ENCODE measurements at places on chromosomes 16 and 17. TPM values are rescaled to one million over a fixed set of nuclear protein-coding genes. Genes with fewer than 3 reads are reported as not detected.

- no peak for DNase-seq
Measured at GRCh38 chr16:2149630-2150417, 1.4 kb downstream of the RAB26 start.

- DNase-seq: peak; percentile 34
Measured at GRCh38 chr17:17553217-17554195, 38.0 kb downstream of the PEMT start.

Gene CTDNEP1
- total RNA-seq: 122 TPM

Gene DDX42
- 56.7 TPM for total RNA-seq

Gene CDH8
- total RNA-seq: not detected

DNA sequence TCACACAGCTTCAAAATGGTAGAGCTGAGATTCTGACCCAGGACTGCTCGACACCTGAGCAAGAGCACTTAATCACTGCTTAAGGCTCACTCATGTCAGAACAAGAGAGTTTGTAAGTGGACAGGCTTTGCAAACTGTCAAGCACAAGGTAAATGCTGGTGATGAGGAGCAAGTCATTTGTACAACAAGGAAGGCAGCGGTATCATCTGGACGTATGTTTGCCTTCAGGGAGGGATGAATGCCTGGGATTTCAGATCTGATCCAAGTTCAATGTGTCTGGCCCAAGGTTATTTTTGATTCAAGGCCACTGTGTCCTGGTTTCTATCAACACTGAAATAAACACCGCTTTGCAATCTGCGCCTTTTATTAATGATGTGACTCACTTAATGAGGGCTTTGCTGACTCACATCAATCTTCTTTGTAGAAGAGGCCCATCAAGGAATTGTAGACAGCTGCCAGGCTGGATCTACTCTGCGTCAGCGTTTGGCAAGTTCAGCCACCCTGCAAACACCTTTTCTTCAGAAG is 174.4 kb upstream of the HS3ST3A1 start:
- DNase-seq: peak; percentile 34

Measured in left ventricle myocardium superior (tissue), 1 donor.